Stimulated activated CD4-positive, alpha-beta T cell treated with anti-CD3 and anti-CD28 coated beads, Interleukin-15, amount 100 ng/mL, for 1 hour (primary cell): ENCODE measurements at places on chromosomes 5 and 9.

DNA sequence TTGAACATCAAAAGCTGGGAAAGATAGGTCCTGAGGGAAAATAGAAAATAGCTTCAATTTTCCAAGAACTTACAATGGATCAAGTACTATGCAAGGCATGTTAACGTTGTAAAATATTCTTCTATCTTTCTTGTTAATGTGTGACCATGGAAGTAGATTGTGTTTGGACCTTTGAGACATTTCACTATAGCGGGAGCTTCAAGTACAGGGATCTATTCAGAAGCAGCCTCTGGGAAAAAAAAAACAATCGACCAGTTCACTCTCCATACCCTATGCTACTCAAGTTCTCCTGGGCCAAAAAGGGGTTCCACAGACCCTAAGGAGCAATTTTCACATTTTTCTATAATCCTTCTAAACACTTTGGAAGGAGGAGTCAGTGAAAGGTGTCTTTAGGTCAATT is 54.1 kb upstream of the ATP10B start:
- no peak for DNase-seq

DNA sequence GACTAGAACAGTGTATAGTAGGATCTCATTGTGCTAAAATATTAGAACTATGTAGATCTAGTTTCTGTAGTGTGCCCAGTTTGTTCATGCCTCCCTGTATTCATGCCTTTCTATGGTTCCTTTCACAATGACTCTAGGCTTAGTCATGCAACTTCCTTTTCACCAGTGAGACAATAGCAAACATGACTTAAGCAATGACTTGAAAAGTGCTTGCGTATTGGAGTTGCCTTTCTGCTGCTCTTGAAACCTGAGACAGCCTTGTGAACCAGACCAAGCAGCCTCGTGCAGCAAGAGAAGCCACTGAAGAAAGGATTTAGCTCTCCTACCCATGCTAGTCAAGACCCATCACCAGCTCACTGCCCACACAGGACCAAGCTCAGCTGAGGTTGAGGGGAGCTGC is 294.5 kb upstream of the TAS2R1 start:
- DNase-seq: no peak

- DNase-seq: no peak
Measured at GRCh38 chr9:82140471-82140870, 151.9 kb downstream of the SPATA31D1 start.

DNA sequence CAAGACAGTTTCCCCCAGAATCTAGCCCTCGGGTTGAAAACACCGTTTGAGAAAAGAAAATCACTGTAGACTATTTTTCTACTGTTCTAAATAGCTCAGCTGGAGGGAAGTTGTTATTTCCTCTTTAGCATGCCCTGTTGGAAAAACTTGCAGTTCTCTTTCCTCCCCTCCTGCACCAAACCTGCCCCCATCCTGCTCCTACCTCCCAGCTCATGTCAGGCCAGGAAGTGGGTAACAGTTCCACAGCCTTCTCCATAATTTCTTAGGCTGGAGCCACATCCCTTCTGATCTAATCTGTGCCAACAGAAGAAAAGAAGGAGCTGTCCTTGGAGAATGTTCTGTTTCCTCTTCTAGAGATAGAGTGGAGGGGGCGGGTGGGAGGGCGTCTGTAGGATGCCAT is 437.7 kb downstream of the SPOCK1 start:
- DNase-seq: no peak

DNA sequence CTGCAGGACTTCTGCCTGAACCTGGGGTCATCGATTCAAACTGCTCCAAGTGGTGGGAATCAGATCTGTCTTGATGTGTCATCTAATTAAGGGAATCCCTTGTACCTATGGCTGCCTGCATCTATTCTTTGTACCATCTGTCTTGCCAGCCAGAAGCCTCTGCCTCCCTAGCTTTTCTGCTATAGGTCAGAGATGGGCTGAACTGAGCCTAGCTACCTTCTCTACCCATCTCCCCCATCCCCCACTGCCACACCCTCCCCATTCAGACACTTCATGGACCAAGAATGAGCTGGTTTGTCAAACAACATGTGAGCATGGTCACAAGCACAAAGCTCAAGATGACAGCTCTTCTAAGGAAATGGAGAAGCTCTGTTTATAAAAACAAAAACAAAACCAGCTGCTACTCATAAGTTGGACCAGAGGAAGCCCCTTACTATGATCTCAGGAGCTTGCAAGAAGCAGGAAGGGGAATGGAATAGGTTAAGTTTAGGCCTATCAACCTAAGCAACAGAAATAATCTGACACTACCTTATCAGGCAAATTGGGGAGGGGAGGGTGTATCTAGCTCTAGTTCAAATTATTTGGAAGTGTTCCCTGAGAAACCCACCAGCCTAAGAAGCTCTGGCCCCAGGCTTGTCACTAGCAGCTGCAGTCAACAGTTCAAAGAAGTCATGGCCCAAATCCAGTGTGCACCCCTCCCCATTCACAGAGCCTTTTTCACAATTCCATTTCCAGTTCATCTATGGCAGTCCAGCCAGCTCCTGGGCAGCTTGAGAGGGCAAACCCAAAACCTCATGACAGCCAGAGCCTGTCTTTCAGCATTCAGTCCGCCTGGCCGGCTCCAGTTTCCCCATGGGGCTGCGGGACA is 29.9 kb downstream of the SKP1 start:
- DNase-seq: no peak

DNA sequence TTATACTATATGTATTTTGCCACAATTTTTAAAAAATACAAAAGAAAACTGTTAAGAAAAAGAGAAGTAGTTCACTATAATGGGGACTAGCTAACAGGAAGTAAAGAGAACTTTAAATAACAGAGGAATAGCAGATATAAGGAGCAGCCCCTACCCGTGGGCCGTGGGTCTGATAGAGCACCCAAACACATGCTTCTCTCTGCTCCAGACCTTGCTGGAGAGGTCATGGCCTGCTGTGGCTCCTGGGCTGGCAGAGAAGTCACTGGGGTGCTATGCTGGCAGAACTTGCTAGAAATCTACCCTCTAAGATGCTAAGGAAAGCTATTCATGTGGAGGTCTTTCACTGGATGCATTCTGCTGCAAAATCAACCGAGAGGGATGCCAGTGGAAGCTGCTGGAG is 10.0 kb upstream of the TNFAIP8 start:
- DNase-seq: no peak

DNA sequence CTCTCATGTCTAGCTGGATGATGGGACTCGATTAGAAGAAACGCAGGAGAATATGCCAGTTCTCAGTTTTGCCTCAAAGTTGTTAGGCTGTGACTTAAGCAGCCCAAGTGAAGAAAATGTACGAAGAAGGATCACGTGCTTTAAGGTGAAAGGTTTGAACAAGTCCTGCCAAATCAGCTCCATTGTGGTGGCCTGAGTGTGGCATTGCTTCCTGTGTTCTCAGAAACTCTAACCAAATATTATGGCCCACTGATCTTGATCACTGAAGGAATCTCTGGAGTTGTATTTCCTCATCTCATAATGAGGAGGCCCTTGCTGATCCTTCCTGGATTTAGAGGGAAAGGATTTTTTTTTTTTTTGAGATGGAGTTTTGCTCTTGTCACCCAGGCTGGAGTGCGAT is 44.0 kb downstream of the OTULIN start:
- DNase-seq: no peak

DNA sequence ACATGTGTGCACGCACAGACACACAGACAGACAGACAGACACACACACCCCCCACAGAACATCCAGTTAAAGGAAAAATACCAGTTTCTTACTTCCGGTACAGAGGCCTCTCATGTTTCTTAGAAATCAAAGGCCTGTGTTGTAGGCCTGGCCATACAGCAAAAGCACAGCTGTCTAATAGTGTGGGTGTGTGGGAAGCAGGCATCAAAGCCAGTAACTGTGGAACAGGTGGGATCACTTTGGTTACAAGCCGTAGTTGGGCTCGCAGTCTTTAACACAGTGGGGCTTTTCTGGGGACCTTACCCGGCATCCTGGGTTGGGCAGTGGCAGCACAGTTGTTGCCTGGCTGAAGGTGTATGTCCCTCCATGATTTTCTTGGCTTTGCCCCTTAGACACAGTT is 55.2 kb downstream of the FBXL7 start:
- no peak for DNase-seq

- peak; percentile 35 for DNase-seq
Measured at GRCh38 chr9:129068990-129069861, 11.7 kb upstream of the DOLPP1 start.

DNA sequence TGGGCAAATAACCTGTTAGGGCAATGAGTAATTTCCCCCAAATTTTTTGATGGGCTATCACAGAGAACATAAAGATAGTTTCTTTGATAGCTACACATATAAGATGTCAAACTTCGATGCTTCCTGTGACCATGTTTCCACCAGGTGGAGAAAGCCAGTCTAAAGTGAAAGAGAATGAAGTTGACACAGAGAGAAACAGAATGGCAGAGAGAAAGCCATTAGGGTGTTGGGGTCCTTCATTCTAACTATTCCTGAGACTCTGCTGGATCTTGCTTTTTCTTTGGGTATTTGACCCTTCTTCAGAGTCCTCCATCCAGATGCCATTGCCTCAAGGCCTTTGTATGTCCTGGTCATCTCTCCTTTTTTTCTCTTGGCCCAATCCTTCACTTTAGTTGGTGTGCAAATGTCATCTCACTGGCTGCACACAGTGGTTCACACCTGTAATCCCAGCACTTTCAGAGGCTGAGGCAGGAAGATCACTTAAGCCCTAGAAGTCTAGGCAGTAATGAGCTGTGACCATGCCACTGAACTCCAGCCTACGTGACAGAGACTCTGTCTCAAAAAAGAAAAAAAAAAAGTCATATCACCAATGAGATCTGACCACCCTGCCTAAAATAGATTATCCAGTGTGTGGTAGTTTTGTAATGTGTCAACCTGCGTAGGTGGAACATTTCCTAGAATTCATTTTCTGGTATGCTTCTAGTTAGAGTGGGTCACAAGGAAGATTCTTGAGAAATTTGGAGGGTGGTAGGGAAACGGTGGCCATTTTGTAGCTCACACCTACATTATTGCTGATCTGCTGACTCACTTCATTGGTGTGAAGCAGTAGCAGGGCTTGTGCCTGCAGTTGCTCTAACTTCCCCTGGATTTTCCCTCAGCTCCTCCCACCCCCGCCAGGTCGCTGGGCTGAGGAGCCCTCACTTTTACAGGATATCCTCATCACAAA is 20.8 kb upstream of the KIF2A start:
- no peak for DNase-seq

GRCh38 chr5:44909004-44909403 is 100.3 kb downstream of the MRPS30 start:
- no peak for DNase-seq

GRCh38 chr5:157366741-157367674 is 93.0 kb upstream of the NIPAL4 start:
- no peak for DNase-seq

- no peak for DNase-seq
Measured at GRCh38 chr5:61018062-61018461, 73.1 kb downstream of the NDUFAF2 start.

DNA sequence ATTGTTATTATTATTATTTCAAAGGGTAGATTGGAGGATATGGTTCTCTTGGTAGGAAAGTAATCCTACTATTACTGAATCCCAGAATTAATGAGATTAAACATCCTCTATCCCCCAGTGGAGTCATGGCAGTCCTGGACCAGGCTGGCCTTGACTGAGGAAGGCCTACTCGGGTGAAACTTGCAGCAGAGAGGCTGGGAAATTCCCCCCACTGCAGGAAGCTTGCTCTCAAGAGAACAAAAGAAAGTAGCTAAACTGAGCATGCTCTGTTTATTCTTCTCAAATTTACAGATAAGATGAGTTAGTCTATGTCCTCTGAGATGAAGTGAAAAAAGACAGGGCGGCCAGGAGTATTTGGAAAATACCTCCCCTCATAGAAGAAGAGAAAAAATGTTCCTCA is 233.9 kb upstream of the RPS23 start:
- DNase-seq: no peak

- peak; percentile 20 for DNase-seq
Measured at GRCh38 chr9:4666042-4666699, at the start of gene SPATA6L. TSS of gene SPATA6L (minus strand) at chr9:4666480. CDS start at chr9:4666250, 230 bp downstream.

- DNase-seq: no peak
Measured at GRCh38 chr9:116658265-116658664, 28.8 kb upstream of the TRIM32 start.

DNA sequence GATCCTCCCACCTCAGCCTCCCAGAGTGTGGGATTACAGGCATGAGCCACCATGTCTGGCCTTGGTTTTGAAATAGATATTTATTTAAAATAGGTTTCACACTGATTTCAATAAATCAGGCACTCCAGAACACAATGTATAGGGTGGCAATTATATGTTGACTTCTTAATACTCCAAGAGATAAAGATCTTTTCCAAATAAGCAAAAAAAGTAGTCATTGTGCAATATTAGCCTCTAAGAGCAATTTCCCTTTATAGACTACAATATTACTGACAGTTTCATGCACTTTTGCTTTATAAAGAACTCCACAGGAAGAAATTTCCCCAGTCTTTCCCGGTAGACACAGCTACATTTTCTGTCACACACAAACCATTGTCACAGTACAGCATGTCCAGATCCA is 23.4 kb upstream of the RUFY1 start:
- no peak for DNase-seq

- no peak for DNase-seq
Measured at GRCh38 chr9:113349066-113349444, 286 bp upstream of the BSPRY start.

DNA sequence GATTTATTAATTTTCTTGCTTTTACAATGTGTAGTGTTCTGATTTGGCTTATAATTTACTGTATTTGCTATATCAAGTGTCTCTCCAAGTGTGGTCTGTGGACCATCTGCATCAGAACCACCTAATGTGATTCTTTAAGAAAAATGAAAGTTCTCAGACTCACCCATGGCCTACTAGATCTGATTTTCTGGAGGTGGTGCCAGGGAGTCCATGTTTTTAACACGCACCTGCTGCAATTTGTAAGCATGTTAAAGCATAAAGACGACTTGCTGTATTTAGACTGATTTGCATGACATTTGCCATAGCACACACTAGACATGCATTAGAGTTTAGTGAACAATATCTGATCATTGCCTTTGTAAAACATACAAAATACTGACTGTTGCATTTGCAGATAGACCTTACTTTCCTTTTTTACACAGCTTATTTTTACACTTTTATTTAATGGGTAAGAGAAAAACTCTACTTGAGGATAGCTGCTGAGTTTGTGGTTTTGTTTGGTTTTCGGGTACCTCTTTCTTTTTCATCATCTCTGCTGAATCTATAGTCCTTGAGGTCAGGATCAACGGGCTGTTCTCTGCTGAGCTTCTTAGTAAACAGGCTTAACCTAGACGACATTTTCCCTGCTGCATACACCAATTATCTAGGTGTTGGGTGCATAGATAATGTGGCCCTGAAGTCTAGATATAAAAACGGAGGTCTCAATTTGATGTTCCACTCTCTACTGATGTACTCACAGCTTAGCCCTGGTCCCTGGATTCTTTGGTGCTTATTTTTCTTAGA is 138.0 kb upstream of the ZNF366 start:
- DNase-seq: no peak

DNA sequence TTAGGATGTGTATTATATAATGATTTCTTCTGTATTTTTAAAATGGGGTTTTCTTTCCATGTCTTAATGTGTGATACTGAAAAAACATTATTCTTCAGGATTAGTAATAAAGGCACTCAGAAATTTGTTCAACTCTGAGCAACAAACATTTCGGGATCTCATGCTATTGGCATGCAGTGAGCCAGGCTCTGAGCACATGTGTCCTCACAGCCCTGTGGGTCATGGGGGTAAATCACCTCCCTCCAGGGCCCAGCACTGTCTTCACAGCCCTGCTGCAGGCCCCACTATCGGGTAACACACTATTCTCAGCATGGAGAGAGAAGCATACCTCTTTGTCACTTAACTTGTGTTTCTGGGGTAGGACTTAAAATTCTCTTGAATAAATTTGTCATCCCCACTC is 14.0 kb downstream of the TMEM174 start:
- no peak for DNase-seq

GRCh38 chr5:119354537-119355243 is 1.1 kb upstream of the TNFAIP8 start:
- DNase-seq: no peak

- no peak for DNase-seq
Measured at GRCh38 chr9:34499076-34499475, 23.7 kb downstream of the ENHO start.
